A673 (cell line): ENCODE measurements at places on chromosomes 1 and 21.

GRCh38 chr1:224631462-224632115, 15.5 kb downstream of the CNIH3 start:
- no peak for DNase-seq

- DNase-seq: no peak
These were observed 97.8 kb downstream of the CD247 start for GRCh38 chr1:167420510-167420909.

GRCh38 chr1:244833734-244834542, 1.5 kb upstream of the COX20 start:
- peak; percentile 89 for DNase-seq

DNA sequence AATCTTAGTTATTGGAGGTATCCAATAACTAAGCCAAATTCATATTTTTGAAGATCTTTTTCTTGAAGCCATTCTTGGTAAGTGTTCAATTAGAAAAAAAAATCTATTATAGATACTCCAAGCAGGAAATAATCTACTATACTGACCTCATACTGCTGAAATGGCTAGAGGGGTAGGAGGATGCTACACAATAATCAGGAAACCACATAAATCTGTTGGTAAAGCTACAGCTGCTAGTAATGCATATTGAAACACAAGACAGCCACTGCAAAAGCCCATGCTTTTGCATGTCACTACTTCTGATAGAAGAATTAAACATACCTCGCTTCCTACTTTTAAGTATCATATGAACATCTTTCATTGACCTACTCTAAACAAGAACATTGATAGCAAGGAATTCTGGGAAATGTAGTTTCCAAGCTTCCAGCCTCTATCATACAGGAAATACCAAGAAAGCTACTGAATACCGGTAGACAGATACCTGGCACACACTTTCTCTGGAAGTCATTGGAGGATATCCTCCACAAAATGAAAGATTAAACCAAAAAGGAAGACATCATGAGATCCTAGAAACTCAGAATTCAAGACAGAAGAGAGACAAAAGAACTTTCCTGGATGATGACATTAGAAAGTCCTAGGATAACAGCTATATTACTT, 103.0 kb upstream of the VAV3 start:
- DNase-seq: peak; percentile 7

- peak; percentile 77 for DNase-seq
These were observed 69.2 kb downstream of the FASLG start for GRCh38 chr1:172727956-172728603.

GRCh38 chr1:43048601-43049011, 89.9 kb upstream of the SLC2A1 start:
- DNase-seq: peak; percentile 68

GRCh38 chr21:44708866-44709425, 2.4 kb downstream of the TSPEAR start:
- DNase-seq: no peak

- no peak for DNase-seq
These were observed 102.1 kb upstream of the MARK1 start for GRCh38 chr1:220425852-220426251.

GRCh38 chr1:41673378-41673777, 188.9 kb upstream of the EDN2 start:
- no peak for DNase-seq

- no peak for DNase-seq
These were observed 45.1 kb downstream of the WNT9A start for GRCh38 chr1:227902641-227902990.

DNA sequence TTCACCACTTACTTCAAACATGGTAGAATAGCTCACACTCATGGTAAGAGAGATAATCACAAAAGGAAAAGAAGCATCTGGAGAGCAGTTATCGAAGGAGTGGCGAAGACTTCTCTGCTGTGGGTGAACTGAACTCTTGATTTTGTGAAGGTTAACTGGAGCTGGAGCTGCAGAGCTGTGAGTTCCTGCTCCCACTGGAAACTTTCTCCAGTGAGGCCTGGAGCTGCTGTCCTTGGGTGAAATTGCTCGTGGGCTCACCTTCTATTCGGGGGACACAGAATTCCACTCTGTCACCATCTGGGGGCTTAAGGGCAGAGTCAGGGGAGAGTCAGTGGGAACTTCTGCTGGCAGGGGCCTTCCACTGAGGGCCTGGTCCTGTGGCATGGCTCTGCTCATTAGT, 45.9 kb downstream of the MAB21L3 start:
- DNase-seq: no peak

DNA sequence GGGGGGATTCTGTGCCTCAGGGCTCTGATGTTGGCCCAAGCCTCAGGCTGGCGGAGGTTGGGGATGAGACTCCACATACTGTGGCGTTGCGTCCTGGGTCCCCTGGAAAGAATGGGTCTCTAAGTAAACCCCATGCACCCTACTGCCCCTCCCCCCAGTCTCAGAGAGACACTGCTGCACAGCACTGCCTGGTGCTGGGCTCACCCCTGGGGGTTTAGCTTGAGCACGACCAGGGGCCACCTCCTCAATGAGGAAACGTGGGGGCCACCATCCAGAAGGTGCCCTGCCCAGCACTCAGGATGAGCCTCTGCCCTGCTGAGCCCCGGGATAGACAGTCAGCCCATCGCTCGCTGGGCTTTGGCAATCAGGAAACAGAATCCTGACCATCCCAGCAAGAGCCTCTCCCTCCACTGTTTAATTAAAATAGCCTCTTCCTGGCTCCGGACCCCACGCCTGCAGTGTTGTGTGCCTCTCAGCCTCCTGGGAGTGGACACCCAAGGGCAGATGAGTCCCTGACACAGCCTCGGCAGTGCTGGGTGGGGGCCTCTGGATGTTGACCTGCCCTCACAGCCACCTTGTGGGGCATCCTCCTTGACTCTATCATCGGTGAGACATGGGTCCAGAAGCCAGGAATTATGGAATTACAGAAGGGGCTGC, 3.5 kb upstream of the KRTAP10-4 start:
- DNase-seq: no peak

DNA sequence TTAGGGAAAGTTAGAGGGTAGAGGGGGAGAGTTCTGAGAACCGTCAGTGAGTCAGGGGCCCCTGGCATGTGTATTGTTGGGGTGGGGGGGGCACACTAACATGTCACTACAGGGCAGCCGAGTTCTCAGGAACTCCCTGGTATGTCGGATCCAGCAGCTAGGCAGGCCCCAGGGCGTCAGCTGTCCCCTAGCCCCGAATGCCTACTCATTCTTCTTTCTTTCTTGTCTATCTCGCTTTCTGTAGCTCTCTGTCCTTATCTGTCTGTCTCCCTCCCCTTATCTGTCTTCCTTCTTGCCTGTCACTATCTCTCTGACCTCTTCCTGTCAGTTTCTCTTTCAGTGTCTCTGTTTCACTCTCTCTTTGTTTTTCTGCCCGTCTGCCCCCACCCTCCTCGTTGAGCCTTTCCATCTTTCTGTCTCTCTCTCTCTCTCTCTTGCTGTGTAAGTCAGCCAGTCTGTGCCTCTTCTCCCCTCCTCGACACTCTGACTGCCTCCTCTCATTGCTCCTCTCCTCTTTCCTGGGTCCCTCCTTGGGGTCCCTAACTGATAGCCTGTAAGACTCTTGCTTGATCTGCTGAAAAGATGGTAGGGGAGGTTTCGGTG, 2.4 kb downstream of the NTRK1 start:
- no peak for DNase-seq

GRCh38 chr1:214310777-214311690, 30.1 kb downstream of the SMYD2 start:
- DNase-seq: no peak

DNA sequence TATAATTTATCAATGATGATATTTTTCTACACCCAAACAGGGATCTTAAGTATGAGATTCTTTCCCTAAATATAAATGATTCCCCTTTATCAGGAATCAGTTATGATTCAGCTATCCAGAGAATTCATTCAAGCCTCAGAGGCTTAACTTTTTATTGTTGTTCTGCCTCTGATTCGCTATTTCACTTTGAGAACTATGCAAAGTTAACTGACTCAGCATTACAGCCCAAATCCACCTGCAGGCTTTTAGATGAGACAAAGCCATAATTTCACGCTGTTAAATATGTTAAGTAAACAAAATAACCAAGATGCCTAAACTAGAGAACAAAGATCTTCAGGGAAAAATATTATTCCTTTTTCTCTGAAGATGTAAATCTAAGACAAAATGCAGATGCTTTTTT, 8.5 kb downstream of the SCYL3 start:
- DNase-seq: no peak

GRCh38 chr1:41483001-41483850, 1.3 kb downstream of the EDN2 start:
- no peak for DNase-seq

DNA sequence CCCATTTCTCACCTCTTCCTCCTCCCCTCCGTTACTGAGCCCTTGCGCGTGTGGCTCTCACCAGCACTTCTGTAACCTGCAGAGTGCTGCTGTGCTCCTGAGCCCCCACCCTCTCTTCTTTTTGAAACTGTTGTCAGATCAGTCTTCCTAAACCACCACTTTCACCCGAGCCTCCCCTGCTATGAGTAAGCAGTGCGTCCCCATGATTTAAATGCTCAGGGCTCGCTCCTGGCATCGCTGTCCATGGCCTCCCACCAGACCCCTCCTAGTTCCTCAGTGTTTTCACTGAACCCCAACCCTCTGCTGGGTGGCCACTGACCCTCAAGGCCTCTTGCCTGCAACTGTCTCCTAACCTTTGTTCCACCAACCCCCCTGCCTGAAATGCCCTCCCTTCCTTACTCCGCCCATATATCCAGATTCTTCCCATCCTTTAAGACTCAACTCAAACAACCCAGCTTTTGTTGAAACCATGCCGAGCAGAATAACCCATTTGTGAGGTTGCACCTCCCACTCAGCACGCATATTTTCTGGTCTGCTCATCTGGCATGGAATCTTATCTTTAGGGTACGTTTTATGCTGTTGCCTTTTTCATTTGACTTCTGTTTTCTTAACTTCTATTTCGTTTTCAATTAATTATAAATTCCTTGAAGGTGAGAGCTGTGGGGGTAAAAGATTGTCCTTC, 64.5 kb upstream of the FAM3B start:
- no peak for DNase-seq

DNA sequence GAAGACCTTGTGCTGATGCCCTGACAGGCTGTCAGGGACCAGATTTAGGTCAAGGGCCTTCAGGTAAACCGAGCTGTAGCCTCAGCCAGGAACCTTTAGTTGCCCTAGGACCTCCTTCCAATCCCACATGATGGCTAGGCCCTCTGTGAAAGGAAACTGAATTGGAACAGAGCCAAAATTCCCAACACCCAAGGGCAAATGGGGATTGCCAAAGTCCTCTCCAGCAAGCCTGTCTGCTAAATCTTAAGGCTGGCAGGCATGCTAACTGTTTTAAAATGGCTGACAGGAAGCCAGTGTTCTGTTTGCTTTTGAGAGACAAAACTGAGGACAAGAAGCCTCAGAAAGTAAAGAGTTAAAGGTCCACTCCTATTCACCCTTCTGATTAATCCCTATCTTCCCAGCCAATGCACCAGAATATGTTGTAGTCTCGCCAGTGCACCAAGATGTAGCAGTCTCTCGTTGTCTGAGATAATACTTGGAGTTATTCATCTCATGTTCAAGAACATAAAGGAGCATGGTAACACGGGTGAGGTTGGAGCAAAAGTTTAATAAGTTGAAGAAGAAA, 35.1 kb downstream of the MSTO1 start:
- DNase-seq: no peak

DNA sequence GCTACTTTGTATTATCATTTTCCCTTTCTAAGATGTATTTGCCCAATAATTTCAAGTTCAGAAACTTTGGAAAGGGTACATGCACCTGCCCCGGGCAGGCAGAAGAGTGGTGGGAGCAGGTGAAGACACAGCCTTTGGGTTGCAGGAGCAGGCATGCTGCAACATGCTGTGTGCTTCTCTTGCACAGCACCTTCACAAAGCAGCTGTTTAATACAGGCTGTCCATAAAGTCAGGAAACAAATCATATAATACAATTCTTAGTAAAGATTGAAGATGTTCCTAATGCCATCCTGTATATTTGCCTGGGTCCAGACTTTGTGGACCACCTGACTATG, 182.9 kb downstream of the ZNF281 start:
- no peak for DNase-seq

DNA sequence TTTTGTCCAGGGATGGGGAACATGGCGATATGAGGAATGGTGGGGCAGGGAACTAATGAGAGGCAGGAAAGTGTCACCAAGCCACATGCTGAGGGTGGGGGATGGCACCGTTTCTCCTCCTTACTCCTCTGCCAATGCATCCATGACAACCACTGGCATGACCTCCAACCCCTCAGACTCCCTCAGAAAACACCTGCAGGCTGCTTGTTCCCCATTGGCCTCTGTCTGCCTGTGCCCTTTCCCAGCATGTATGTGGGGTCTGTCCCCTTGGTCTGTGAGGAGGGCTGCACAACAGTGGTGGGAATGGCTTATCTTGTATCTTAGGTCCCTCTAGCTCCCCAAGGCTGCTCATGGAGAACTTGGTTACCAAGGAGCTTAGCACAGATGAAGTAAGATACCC, 137.2 kb upstream of the NGF start:
- no peak for DNase-seq

- DNase-seq: peak; percentile 4
These were observed 28.7 kb downstream of the NBPF3 start for GRCh38 chr1:21468599-21468998.

DNA sequence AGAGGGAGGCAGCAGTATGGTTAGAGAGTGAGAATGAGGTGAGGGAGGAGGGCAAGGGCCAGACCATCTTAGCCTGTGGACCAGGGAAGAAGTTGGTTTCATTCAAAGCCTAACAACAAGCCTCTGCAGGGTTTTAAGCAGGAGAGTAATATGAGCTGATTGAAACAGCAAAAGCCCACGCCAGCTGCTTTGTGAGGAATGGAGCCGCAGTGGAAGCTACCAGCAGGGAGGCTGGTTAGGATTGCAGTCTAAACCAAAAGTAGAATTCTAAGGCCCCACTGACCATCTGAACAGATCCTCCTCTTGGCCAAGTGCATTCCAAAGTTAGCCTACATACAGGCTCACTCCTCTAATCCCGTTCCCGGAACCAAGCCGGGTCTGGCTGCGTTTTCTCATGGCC, 44.8 kb downstream of the OLFML3 start:
- DNase-seq: peak; percentile 51

- DNase-seq: no peak
These were observed 469.6 kb upstream of the NFIA start for GRCh38 chr1:60612790-60613189.

- DNase-seq: no peak
These were observed 49.1 kb upstream of the IFNLR1 start for GRCh38 chr1:24235921-24236788.

- DNase-seq: no peak
These were observed 8.9 kb downstream of the ADAR start for GRCh38 chr1:154598871-154599635.

DNA sequence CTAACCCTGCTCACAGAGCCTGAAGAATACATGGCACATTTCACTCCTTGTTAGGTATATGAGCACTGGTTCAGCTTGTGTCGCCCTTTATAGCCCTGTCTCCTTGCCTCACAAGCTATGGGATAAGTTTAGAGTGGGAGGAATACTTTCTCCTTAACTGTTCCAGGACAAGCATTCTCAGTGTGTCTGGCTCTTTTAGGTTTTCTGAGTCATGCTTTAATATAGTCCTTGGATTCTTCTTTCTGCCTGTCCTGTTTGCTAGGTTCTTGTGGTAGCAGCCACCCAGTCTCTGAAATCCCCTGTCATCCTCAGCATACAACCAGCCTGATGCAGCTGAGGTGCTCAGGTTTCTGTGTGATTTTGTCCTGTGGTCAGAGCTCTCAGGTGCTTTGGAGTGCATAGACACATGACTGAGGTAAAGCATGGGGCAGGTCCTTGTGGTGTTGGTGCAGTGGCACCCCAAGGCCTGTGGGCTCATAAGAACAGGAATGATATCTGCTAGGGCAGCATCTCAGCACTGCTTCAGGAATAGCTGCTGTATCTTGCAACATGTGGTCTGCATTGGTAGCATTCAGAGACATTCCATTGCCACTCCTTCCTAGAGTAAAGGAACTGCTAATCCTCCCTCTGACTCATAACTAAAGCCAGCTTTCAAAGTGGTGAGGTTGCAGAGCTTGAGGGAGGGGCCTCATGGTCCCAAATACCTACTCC, 14.2 kb upstream of the CASQ2 start:
- DNase-seq: peak; percentile 62
